Esophagus muscularis mucosa (tissue), 4 donors: ENCODE measurements at places on chromosomes 2 and 18.
A peak's percentile ranks its signal among the peaks of the same experiment; 100 is the strongest.

DNA sequence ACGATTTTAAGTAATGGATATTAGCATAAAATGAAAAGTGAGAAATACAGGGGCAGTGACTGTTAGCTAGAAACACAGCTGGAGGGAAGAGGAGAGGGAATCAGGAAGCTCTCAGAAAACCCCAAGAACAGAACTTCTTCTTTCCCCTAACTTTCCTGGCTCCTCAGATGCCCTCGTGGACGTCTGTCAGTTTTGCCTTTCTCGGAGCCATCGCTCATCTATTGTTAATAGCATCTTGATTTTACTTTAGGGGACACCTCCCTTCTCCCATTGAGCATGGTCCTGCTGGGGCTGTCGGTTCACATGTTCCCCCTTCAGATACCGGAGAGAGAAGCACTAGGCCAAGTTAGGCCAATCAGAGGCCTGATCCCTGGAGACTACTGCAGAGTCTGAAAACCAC is 2.3 kb upstream of the PLEK start:
- DNase-seq = no peak

DNA sequence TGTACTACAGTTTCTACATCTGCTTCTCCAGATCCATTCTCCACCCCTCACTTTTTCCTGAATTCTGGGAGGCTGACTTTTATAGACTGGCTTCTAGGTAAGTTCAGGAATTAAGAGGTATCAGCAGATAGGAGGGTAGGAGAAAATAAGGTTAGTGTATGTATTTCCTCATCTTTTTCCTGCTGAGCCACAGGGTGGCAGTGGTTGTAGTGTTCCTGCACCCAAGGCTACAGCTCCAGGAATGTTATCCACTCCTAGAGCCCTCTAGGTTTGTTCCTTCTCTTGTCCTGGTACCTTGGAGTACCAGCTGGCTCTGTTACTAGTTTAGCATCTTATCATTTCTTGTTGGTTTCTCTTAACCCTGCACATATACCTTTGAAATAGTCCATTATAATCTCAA is 40.7 kb upstream of the C2orf66 start:
- DNase-seq = no peak

DNA sequence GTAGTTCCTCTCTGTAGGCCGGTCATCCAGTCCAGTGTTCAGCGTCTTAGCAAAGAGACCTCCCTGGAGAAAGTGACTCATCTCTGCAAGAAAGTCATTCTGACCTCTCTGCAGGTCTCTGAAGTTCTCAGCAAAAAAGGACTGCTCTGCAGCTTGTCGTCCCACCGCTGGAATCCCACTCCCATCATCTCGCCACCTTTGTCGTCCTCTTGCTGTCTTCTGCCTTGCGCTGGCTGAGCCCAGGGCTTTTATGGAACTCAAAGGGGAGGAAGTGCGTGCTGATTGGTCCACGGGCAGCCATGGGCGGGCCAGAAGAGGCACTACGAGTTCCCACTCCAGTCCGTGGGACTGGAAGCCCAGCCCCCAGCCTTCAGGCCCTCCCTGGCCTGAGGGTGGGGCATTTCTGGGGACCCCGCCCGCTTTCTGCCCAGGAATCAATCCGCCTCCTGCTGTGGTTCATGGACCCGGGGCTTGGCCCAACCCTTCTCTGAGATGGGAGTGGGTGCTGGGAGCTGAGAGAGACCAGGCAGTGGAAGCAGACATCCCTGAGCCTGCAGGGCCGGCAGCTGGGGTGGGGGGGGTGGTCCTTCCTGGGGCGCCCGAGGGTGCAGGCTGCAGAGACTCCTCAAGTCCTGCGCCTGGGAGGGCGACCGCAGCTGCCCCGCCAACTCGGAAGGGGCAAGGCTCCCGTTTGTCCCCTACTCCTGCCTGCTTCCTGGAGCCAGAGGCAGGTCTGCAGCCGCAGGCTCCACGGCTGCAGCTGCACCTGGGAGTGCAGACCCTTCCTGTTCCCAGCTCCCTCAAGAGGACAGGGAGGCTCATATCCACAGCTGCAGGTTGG is 660.7 kb upstream of the RAB6C start:
- no peak for DNase-seq

DNA sequence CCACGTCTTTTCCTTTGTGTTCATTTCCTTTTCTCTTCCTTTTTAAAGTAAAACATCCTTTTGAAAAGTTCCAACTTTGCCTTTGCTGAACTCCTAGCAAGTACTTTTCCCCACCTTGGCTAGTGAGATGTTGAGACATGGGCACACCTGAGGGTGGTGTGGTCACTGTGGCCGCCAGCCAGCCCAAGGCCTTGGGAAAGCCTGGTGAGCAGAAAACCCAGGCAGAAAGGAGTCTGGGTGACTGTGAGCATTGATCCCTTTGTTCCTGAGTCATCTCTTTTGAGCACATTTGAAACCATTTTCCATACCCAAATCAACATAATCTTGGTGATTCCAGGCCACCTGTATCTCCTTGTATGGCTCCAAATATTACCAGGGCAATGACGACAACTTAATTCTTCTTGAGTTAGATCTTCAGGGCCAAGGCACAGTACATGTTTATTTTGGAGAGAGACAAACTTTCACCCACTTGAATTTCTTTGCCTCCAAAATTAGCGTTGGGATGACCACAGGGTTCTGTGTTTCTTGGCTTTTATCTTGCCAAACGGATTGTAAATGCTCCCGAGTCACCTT is 14.5 kb downstream of the EPAS1 start:
- DNase-seq = no peak

- DNase-seq = no peak
These were observed 25.2 kb downstream of the CAPN13 start for GRCh38 chr2:30781961-30782533.

DNA sequence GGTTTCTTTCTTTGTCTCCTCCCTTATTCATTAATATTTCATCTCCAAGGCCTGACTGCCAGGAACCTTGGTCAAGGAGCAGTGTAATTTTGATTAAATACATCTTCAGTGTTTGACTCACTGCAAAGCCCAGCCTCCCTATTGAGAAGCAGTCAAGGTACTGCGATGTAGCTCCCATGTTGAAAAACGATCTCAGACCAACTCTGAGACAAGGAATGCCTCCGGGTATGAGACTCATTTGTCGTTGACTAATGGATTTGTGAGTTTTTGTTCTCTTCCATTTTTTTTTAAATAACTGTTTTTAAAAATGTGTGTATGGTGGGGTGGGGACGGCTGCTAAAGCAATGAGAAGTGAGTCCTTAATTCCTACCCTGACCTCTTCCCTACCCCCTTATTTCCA is 361.6 kb downstream of the SOX11 start:
- DNase-seq = no peak

DNA sequence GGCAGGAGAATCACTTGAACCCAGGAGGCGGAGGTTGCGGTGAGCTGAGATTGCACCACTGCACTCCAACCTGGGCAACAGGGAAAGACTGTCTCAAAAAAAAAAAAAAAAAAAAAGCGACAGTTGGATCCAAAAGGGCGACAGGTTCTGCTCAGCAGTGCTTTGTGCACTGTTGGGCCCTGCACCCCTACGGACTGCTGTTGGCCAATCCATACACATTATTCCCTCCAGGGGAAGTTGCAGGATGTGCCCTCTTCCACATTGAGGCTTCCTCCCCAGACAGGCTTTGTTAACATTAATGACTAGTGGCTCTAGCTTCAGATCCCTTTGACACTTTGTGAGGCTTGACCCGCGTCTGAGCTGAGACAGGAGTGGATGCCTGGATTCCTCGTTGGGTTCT is 9.4 kb downstream of the NT5DC4 start:
- DNase-seq = peak; percentile 64

- no peak for DNase-seq
These were observed 51.2 kb downstream of the HDAC4 start for GRCh38 chr2:239349453-239350135.

GRCh38 chr18:13449651-13450050 is 231.1 kb downstream of the LDLRAD4 start:
- no peak for DNase-seq

DNA sequence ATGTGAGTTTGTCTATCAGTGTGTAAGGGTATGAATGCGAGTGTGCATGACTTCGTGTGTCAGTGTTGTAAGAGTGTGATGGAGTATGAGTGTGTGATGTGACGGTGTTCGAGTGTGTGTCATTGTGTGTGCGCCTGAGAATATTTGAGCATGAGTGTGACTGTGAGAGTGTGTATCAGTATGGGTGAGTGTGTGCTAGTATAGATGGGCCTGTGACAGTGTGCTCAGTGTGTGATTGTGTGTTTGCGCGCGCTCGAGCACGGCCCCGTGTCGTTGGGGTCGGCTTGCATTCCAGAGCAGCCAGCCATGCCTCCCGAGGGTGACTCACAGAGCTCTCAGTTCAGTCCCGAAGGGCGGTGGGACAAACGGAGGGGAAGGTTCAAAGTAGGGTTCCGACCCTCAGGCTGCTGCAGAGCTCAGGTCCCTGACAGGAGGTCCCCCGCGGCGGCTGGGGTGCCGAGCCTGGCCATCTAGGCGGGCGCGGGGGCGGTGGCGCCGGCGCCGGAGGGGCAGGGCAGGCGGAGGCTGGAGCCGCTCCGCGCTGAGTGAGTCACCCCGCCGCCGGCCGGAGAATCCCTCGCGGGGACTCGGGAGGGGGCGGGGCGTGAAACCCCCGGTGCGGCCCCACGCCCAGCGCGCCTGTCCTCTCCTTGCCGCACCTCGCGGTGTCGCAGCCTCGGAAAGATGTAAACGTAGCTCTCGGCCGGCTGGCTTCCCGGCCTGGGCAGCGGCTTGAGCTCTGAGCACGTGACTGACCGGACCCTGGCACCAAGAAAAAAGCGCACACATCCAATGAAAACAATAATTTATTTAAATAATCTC is 3.8 kb downstream of the DLX2 start:
- peak; percentile 87 for DNase-seq

- DNase-seq = peak; percentile 29
These were observed 51.0 kb downstream of the ANKRD44 start for GRCh38 chr2:197259470-197259999.

DNA sequence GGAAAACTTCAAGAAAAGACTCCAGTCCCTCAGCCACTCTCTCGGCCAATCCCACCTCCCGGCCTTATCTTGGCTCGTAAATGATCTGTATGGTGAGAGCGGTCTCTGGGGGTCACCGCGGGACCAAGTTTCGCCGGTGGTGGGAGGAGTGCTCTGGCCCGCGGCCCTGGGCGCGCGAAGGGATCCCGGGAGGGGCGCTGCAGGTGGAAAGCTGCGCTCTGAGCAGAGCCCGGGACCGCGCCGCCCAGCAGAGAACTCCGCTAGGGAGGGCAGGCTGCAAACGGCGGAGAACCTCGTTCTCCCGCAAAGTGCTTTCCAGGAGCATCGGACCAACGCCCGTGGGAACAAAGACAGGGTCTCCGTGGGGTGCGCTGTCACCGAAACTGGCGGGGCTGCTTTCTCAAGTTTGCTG is 622 bp downstream of the LRP2 start:
- DNase-seq = no peak

DNA sequence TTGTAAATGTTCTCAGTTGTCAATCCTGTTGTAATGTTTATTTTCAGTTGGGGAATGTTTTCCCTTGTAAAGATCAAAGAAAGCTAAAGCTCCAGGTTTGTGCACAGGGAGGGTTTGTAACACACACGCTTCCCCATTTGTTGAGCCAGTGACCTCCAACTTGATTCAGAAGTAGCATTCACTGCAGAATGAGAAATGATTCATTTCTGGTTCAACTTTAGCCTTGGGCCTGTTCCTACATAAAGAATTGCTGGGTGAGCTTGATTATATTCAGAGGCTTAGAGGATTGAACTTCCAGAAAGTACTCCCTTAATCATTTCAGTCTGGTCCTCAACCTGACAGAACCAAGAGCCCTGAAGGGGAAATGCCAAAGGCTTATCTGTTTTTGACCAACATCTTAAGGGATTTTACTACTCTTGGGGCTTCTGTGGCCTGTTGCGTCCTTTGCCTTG is 70.6 kb upstream of the CAVIN2 start:
- DNase-seq = no peak

DNA sequence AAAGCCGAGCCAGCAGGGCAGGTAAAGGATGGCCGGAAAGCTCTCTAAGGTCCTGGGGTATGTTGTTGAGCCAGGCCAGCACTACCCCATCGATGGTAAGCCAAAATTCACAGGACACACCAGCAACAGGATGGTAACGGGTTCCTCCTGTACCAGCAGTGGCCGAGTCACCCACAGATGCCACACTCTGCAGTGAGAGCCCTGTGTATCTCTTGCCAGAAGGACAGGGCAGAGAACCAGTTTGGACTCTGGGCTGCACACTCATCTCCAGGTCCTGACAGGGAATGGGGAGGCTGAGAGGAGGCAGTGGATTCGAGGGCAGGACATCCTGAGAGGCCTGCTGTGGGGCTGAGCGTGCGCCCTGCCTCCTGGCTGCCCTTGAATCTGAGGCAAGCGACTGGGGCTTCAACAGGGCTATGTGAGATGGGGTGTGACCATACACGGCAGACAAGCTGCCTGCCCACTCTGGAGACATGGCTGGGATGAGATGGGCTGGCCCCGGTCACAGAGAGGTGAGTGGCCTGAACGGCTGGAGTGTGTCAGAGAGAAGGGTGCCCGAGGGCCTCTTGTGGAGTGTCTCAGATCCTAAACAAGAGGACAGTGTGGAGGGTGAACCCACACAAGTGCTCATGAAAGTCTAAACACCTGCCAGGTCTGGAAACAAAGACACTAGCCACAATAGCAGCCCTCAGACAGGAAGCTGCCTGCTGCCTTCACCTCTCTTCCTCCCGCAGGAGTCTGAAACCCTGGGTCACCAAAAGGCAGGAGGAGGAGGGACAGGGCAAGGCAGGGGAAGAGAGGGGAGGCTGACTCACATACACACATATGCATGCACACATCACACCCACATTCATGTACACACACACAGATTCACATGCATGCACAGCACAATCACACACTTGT is 182.3 kb downstream of the LOXHD1 start:
- DNase-seq = no peak

GRCh38 chr2:235398321-235398720 is 95.5 kb upstream of the AGAP1 start:
- no peak for DNase-seq

DNA sequence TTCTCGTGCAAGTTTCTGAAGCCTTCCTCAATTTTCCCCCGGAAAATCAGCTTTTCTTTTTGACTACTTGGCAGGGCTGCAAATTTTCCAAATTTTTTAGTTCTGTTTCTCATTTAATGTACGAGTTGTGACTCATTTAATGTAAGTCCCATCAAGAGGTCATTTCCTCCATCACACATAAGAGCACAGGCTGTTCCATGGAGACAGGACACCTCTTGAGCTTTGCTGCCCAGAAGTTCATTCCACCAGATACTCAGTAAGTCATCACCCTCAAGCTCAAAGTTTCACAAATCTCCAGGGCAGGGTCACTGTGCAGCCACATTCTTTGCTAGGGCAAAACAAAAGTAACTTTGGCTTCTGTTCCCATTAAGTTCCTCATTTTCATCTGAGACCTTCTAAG is 101.5 kb upstream of the TEKT4 start:
- no peak for DNase-seq

GRCh38 chr18:2920027-2920426 is 73.2 kb downstream of the EMILIN2 start:
- DNase-seq = no peak

DNA sequence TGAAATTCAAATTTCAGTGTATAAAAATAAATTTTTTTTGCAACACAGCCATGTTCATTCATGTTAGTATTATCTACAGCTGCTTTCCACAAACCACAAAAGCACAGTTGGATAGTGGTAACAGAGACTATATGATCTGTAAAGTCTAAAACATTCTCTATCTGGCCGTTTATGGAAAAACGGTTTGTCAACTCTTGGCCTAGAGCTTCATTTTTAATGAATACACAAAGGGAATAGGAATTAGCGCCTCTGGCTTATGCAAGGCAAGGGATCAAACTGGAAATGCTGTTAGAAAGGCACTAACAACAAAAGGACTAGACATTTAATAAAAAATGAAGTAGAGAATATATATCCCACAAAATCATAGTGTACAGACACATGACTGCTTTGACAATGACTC is 211.9 kb downstream of the EXOC6B start:
- no peak for DNase-seq

GRCh38 chr2:28636491-28636890 is 115.1 kb upstream of the PPP1CB start:
- DNase-seq = no peak
